ENCODE measurements at places on chromosomes 3 and 15.

DNA sequence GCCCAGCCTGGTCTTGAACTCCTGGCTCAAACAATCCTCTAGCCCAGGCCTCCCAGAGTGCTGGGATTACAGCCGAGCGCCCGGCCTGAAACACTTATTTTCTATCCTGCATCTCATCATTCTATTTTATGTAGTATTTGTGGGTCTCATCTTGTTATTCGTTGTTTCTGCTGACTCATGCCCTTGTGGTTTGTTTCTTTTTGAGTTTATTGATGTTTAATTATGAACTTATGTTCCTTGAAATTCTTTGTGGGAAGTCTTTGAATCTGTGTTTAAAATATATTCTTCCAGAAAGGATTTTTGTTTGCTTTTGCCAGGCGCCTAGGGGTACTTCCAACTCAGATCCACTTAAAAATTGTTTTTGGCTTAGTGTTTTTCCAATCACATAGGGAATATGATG is 78.3 kb upstream of the C15orf39 start:
- DNase-seq: no peak

DNA sequence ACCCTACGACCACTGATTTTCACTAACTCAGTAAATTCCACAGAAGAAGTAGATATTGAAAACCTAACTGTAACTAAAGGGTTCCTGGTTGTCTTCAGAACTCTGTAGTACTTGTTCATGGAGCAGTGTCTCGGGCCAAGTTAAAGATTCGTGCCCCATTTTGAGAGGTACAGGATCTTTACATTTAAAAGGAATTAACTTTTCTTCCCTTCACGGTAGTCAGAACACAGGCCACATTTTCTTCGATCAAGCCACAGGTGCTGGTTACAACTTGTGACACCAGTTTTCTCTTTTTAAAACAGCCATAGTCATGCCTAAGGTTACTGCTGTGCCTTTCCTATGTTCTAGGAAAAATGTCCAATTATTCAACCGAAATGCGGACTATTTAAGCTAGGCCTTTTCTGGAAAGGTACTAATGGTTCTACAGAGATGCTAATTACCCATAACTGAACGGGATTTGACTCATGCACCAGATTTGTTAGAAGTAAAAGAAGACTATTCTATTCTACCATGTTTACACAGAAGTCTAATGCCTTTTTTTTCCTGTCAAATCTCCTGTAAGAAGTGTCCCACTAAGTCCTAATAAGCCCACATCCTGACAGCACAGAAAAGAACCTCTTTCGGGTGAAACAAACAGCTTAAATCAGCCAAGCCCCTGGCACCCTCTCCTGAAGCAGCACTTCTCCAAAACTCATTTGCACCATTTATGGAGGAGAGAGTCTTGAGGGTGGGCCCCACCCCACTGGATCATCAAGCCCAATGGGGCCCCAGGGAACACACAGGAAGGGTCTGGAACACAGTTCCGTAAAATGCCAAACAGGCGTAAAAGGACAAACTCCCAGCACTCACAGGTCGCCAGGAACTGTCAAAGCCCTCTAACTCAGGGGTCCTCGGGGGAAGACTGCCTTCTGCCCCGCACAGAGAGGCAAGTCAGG is 1.9 kb downstream of the LRIG1 start:
- DNase-seq: no peak

DNA sequence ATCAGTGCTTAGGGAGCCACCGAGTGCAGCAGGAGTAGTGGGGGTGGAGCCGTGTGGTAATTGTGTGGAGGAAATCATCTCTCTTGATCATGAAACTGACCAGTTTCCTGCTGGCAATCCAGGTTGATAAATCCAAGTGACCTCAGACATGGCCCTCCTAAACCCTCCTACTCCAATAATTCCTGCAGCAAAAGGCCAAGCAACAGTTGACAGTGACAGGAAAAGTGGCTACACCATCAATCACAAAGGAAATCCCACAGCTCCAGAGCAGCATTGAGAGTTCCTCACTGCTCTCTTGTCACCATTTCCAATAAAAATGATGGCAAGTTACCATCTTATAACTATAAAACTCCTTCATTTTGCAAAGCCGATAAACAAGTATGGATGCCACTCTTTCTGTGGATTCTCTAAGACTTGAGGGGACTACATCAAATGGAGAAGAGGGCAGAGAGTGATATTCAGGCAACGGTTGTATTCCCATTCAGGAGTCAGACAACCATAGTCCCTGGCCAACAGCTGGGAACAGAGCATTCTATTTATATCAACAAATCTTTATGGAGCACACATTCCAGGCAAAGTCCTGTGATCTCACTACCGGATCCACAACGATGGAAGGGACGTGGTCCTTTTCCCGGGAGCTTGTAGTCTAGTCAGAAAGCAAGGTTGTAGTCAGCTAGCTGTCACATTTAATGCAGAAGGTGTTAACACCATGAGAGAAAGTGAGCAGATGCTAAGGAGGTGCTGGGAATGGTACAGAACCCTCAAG is 312.5 kb upstream of the CTNNB1 start:
- no peak for DNase-seq

- DNase-seq: no peak
Observed at GRCh38 chr3:86269364-86270155, 721.4 kb downstream of the VGLL3 start.

- DNase-seq: no peak
Observed at GRCh38 chr3:43921056-43921648, 230.4 kb downstream of the ABHD5 start.

- peak; percentile 26 for DNase-seq
Observed at GRCh38 chr3:9397906-9398699, 688 bp downstream of the SETD5 start.

DNA sequence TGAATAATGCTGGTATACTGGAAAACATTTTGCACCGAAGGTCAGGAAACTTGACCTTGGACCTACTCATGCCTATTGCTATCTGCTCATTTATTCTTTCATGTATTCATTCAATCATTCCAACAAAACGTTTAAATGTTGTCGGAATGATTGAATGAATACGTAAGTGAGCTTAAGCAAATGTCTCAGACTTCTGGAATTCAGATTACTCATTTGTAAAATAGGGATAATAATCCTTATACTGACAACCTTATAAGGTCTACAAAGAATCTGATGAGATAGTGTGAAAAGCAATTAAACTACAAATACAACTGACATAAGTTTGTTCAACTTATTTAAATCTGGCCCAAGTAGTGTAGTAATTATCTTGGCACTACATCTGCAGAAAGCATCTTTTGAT is 288.7 kb downstream of the WDR72 start:
- no peak for DNase-seq

DNA sequence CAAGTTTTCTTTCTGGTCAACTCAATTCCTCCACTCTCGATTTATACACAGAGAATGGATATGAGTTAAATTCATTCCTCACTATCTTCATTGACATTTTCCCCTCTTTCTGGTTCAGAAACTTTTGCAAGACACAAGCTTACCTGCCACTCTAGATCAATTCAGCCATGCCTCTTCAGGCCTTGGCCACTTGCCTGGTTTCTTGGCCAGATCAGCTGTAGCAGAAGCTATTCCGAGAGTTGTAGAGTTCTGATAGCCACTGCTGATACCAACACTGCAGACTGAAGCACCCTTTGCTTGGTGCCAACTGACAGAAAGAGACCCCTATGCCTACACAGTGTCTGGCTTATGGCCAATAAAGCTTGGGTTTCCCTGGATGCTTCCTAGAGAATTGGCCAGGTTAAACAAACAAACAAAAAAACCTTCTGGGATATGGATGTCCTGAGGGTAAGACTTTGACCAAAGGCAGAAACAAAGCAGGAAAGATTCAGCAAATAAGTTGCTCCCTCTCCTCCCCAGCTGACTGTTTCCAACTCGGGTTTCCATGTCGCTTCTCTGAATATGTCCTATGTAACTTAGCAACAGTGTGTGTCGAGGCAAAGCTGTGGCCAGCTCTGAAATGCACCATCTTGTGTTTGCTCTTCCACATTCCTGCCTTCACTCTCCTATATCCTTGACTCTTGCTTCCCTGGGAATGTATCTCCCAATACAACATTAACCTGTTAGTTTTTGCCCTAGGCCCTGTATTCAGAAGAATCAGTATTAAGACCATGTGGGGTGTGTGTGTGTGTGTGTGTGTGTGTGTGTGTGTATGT is 521.6 kb downstream of the EPHA3 start:
- DNase-seq: no peak

- DNase-seq: no peak
Observed at GRCh38 chr3:21894459-21895340, 143.7 kb upstream of the ZNF385D start.

DNA sequence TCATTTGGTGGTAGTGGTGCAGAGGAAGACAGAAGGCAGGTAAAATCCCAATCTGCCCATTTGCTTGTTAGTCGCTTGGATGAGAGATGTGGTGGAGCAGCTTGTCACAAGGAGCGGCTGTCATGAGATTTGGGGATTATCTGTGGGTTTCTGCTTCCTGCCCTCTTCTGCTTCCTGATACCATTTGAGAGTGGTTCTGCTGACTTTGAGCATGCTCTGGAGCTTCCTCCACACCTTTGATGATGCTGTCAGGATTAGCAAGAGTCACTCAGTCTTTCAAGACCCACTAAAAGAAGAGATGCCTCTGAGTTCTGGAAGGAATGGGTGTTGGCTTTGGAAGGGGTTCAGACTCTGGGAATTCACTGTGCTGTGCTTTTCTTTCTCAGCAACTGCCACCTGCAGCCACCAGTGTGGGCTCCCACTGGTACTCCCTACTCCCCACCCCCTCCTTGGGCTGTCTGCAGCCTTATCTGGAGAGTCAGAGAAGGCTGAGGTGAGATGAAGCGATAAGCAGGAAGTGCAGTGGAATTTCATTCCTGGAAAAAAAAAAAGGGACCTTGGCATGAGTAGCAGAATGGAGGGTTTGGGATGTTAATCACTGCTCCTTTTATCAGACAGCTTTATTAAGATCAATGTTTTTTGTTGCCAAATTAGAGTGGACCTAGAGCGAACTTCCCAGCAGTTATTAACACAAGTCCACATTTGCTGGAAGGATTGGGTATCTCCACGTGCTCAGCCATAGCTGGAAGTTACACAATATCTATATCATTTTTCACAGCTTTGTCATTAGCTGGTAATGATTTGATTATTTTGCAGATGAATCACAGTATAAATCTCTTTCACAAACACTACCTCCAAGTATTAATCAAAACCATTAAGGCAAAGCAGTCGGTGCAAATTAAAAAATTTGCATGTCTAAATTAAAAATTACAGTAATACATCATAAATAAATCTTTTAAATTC is 233.0 kb upstream of the SATB1 start:
- no peak for DNase-seq

- no peak for DNase-seq
Observed at GRCh38 chr3:62015111-62015510, 358.2 kb downstream of the FEZF2 start.

GRCh38 chr3:109910772-109911171 is 573.4 kb upstream of the DPPA4 start:
- DNase-seq: no peak

Measured in activated T-cell treated with anti-CD3 and anti-CD28 coated beads for 1 hour (primary cell).